ENCODE measurements at places on chromosomes 3 and 15. TPM values are rescaled to one million over a fixed set of nuclear protein-coding genes. Genes with fewer than 3 reads are reported as not detected.

MUC13 gene
- total RNA-seq, result 0.18 TPM

C3orf49 gene
- not detected for total RNA-seq

KY gene
- total RNA-seq, result 0.28 TPM

BCL2A1 gene
- 2.7 TPM for total RNA-seq

TTC21A gene
- total RNA-seq, result 1.8 TPM

CELF6 gene
- total RNA-seq, result under 0.01 TPM

NCK1 gene
- total RNA-seq, result 52.0 TPM

TAMM41 gene
- total RNA-seq, result 5.0 TPM

CFAP20DC gene
- 1.6 TPM for total RNA-seq

ABHD5 gene
- total RNA-seq, result 54.9 TPM

DNAH12 gene
- total RNA-seq, result under 0.01 TPM

PIGZ gene
- 2.1 TPM for total RNA-seq

LEKR1 gene
- total RNA-seq, result 0.43 TPM

SAMD7 gene
- total RNA-seq, result not detected

Data from smooth muscle cell of bladder (primary cell).